ENCODE measurements at places on chromosomes 11 and 22. TPM values are rescaled to one million over a fixed set of nuclear protein-coding genes. Genes with fewer than 3 reads are reported as not detected.

The ANO1 gene
- total RNA-seq, result 7.8 TPM

The CRYBA4 gene
- not detected for total RNA-seq

The SLC15A3 gene
- total RNA-seq, result 106 TPM

The PRG3 gene
- 1.4 TPM for total RNA-seq

The C22orf31 gene
- total RNA-seq, result not detected

The HBB gene
- 848 TPM for total RNA-seq

DNA sequence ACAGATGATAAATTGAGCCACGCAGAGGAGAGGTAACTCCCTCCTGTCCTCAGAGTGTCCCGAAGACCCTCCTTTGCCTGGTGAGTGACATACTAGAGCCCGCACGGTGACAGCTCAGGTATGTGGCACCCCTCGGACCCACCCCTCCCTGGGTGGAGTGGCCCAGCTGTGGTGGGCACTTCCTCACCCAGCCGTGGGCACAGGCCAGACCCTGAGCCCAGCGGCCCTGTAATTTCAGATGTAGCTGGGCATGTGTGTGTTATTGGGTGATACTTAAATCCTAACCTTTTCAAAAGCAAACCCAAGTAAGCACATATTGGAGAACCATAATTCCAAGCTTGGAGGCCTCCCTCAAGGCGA is 93.2 kb downstream of the WNT7B start:
- no peak overlapping the region for H3K4me3 ChIP-seq
- H3K36me3 ChIP-seq, result no peaks in the 10 kb centered on the region
- peaks cover 17% of the 10 kb centered on the region for H3K27me3 ChIP-seq
- no peak for DNase-seq

DNA sequence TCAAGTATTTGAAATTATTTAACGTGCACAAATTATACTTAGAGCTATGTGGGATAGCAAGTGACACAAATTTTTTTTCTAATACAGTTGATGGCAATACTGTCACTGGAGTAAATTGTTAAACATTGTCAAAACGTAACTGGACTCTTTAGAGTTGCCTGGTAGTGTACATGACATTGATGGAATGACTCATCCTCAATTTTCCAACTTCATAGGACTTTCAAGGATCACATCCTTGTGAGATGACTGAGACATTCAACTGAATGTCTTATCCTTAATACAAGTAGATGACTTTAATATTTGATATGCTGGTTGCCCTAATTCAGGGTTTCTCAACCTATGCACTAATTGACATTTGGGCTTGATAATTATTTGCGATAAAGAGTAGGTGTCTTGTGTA is 310.0 kb downstream of the SWAP70 start:
- no peaks in the 10 kb centered on the region for H3K36me3 ChIP-seq
- H3K27me3 ChIP-seq, result no peaks in the 10 kb centered on the region
- peaks cover 5% of the 10 kb centered on the region for H3K4me1 ChIP-seq
- H3K27ac ChIP-seq, result no peak overlapping the region
- DNase-seq, result no peak

- H3K27me3 ChIP-seq, result no peaks in the 10 kb centered on the region
- peaks cover 3% of the 10 kb centered on the region for H3K36me3 ChIP-seq
These were observed 3.4 kb downstream of the CLPB start for GRCh38 chr11:72430741-72431570.

DNA sequence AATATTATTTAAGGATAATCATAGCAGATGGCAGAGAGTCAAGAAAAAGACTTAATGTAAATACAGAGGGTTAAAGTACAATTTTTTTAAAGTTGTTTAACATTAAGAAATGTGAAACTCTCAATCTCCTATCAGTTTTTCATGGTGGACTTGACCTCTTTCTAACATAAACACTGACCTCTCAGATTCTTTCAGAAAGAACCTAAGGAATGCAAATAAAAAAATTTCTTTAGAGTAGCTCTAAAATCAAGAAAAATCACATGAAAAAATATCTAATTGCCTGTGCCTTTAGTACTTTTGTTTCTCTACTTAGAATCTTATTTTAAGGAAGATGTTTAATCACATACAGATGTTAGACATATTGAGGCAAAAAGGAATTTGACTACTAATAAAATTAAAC is 12.9 kb downstream of the RNF141 start:
- peaks cover 34% of the 10 kb centered on the region for H3K36me3 ChIP-seq
- no peaks in the 10 kb centered on the region for H3K27me3 ChIP-seq
- DNase-seq, result peak; percentile 12
- H3K27ac ChIP-seq, result no peak overlapping the region
- peaks cover 2% of the 10 kb centered on the region for H3K4me1 ChIP-seq

DNA sequence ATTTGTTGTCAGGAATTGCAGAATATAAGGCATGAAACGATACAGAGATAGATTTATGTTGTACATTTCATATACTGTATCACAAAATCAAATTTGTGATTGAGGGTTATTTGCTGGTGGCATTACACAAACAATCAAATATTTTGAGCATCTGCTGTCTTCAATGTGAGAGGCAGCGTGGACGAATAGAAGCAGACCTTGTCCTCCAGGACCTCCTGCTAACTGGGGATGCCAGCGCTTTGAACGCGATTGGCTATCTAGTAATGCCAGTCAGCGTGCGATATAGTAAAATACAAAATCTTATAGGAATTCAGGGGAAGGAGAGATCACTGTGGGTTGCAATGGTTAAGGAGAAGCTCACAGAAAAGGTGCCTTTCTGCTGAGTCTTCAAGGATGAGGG is 631 bp upstream of the SNX19 start:
- H3K27ac ChIP-seq, result peak overlapping the region; percentile 29
- H3K4me3 ChIP-seq, result peak overlapping the region; percentile 15
- no peaks in the 10 kb centered on the region for H3K27me3 ChIP-seq
- H3K4me1 ChIP-seq, result peaks cover 7% of the 10 kb centered on the region
- H3K36me3 ChIP-seq, result no peaks in the 10 kb centered on the region

DNA sequence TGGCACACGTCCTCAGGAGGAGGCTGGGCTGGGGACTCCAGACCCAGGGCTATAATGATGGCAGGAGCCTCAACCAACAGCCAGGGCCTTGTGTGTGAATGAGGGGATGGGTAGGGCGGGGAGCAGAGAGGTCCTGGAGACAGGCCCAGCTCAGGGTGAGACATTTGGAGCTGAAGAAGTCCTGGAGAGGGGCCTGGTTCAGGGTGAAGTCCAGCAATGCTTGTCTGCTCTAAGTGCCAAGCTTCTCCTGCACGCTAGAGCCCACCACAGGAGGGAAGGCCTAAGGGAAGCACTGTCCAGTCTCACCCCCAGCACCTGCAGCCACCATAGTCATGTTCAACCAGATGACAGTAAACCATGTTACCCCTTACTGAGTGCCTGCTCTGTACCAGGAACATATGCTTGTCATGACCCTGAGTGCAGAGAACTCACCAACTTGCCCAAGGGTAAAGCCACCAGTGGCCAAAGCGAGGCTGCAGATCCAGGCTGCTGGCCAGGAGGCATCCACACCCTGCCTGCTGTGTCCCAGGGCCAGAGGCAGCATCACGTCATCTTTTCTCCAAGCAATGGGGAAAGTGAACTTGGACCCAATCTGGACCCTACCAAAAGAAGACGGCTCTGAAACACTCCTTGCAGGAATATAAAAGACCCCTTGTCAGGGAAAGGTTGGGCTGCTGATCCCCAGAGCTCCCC is 24.0 kb downstream of the LMO1 start:
- H3K4me3 ChIP-seq, result no peak overlapping the region
- H3K27me3 ChIP-seq, result no peaks in the 10 kb centered on the region
- no peak for DNase-seq
- H3K27ac ChIP-seq, result no peak overlapping the region
- H3K4me1 ChIP-seq, result no peaks in the 10 kb centered on the region

- H3K27ac ChIP-seq, result no peak overlapping the region
- H3K4me1 ChIP-seq, result peaks cover 3% of the 10 kb centered on the region
- no peak for DNase-seq
- H3K4me3 ChIP-seq, result no peak overlapping the region
- no peaks in the 10 kb centered on the region for H3K36me3 ChIP-seq
These were observed 32.5 kb downstream of the LGR4 start for GRCh38 chr11:27440090-27440489.

GRCh38 chr22:34972191-34972897 is 93.6 kb upstream of the ISX start:
- no peak for DNase-seq
- no peak overlapping the region for H3K27ac ChIP-seq
- H3K36me3 ChIP-seq, result no peaks in the 10 kb centered on the region
- H3K4me1 ChIP-seq, result no peaks in the 10 kb centered on the region
- H3K27me3 ChIP-seq, result no peaks in the 10 kb centered on the region

GRCh38 chr11:78933350-78933749 is 358.7 kb upstream of the NARS2 start:
- H3K4me1 ChIP-seq, result no peaks in the 10 kb centered on the region
- no peaks in the 10 kb centered on the region for H3K27me3 ChIP-seq
- no peaks in the 10 kb centered on the region for H3K36me3 ChIP-seq
- no peak overlapping the region for H3K27ac ChIP-seq
- H3K4me3 ChIP-seq, result no peak overlapping the region
- no peak for DNase-seq

DNA sequence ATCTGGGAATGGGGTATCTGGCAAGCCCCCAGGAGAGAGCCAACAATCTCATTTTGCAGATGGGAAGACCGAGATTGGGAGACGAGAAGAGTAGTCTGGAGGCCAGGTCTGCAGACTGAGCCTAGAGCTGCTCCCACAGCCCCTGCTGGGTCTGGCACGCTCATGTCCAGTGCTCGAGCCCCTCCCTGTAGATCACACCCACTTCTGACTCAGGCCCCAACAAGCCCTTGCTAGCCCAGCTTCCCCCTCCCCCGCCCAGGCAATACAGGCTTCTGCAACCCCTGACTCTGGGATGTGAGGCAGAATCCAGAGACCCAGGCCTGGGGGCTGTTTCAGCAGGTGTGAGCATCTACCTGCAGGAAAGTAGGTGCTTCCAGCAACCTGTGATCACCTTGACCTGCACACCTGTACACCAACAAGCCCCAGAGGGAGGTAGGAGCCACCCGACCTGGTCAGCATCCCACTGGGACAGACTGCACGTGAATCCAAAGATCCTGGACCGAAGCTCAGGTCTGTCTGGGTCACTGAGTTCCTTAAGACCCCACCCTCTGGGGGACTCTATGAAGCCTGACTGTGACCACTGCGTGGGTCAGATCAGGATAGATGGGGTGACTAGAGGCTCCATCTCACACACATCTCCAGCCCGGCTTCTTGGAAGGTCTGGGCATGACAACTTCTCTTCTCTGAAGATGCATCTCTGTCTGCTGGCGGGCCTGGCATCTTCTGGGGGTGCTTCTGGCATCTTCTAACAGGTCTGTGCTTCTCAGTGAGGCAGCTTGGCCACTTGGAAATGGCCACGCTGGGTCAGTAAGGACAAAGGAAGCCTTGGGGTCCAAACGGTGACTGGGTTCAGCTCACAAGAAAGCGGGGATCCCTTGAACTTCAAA is 29.3 kb downstream of the LINC01488 start:
- no peaks in the 10 kb centered on the region for H3K27me3 ChIP-seq
- no peak overlapping the region for H3K27ac ChIP-seq
- H3K4me1 ChIP-seq, result peaks cover 4% of the 10 kb centered on the region
- no peak overlapping the region for H3K4me3 ChIP-seq
- DNase-seq, result no peak

DNA sequence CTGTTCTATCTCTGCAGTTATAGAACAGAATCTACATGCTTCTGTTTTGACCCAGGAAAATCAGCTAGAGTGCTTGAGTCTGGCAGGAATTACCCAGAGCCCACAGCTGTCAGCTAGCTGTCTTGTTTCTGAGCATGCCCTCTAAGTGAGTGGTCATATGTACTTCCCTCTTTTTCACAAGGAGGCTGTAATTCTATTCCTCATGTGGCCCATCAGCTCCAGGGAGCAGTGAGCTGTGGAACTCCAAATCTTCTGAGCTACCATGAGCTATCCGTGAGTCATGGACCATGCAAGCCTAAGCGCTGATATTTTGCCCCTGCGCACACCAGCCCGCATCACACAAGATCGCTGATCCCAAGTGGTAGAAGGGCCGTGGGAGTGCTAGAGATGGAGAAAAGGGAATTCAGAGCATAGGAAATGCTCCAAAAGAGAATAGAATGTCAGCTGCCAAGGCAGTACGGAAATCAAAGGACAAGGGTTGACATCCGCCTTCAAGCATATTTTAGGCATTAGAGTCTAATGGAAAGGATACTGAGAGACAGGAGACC is 5.4 kb downstream of the FJX1 start:
- no peaks in the 10 kb centered on the region for H3K27me3 ChIP-seq
- H3K27ac ChIP-seq, result no peak overlapping the region
- H3K4me1 ChIP-seq, result peaks cover 7% of the 10 kb centered on the region
- no peaks in the 10 kb centered on the region for H3K36me3 ChIP-seq
- no peak overlapping the region for H3K4me3 ChIP-seq

DNA sequence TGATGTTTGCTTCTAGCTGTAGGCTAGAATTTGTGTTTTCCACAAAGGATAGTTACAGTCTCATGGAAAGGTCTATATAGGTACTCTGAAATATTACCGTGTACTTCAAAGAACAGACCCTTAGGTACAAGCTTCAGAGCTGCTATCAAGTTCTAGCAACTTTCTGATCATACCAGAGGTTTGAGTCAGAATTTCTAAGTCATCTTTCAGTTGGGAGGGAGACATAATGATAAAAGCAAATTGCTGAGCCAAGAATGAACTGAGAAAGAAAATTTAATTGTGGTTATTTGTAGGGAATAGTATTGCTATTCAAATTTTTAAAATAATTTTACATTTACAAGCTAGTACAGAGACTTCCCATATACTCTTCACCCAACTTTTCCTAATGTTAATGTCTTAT is 19.9 kb upstream of the ME3 start:
- H3K27ac ChIP-seq, result no peak overlapping the region
- H3K27me3 ChIP-seq, result no peaks in the 10 kb centered on the region

DNA sequence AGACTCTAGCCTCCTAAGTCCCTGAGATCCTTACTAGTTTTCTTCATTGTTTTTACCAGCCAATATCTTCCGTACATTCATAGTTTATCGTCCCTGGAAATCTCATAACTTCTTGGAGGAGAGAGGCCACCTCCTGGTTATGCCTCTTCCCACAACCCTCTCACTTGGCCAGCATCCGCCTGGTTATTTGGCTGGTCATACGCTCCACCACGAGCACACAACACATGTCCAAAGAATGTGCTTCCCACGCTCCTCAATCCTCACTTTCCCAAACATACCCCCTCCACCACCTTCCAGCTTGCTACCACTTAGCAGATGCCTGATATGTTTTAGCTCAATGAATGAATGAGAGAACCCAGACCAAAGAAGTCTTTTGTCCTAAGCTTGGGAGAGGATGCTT is 83.5 kb upstream of the EIF3D start:
- DNase-seq, result no peak
- H3K4me1 ChIP-seq, result no peaks in the 10 kb centered on the region
- H3K4me3 ChIP-seq, result no peak overlapping the region
- H3K36me3 ChIP-seq, result no peaks in the 10 kb centered on the region
- H3K27ac ChIP-seq, result no peak overlapping the region

GRCh38 chr11:69638941-69639681 is 1.8 kb upstream of the CCND1 start:
- H3K36me3 ChIP-seq, result peaks cover 17% of the 10 kb centered on the region
- peaks cover 4% of the 10 kb centered on the region for H3K27me3 ChIP-seq
- peaks cover 8% of the 10 kb centered on the region for H3K4me1 ChIP-seq
- peak overlapping the region; percentile 78 for H3K27ac ChIP-seq
- peak overlapping the region; percentile 10 for H3K4me3 ChIP-seq

Measured in lung (tissue), 17 donors.